ENCODE measurements at places on chromosomes 12 and 14. TPM values are rescaled to one million over a fixed set of nuclear protein-coding genes. Genes with fewer than 3 reads are reported as not detected.
A peak's percentile ranks its signal among the peaks of the same experiment; 100 is the strongest.

Gene LRTM2
- total RNA-seq = not detected

Gene HHIPL1
- total RNA-seq = 5.3 TPM

DNA sequence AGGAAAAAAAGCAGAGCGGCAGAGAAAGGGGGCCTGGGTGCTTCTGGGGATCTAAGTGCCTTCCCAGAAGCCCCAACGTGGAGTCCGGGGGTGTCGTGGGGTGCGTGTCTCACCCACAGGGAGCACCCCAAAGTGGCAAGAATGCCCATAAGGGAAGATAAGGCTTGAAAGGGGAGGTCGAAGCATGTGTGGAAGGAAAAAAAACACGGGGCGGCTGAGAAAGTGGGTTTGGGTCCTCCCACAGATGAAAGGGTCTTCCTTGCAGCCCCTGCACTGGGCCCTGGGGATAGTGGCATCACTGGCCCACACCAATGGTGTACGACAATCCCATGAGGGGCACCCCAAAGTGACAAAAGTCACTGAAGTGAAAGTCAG lies 275.5 kb downstream of the ALG10 start:
- no peak for DNase-seq

DNA sequence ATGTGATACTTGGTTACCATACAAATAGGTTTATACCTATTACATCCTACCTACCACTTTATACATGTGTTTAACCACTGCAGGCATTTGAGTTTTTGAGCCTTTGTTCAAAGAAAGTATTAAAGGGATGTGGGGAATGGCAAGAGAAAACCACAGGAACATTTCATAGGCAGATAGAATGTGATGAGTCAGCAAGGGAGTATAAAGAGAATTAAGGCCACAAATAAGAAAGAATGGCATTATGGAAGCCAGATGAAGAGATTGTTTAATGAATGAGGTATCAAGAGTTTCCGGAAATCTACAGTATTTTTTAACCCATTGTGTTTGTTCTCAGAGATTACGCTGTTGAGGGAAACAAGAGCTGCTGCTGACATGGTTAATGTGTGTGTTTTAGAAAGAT lies 66.9 kb downstream of the METTL25 start:
- DNase-seq = no peak

GRCh38 chr12:91922139-91922538 lies 223.5 kb downstream of the BTG1 start:
- no peak for DNase-seq

Gene MIP
- not detected for total RNA-seq

DNA sequence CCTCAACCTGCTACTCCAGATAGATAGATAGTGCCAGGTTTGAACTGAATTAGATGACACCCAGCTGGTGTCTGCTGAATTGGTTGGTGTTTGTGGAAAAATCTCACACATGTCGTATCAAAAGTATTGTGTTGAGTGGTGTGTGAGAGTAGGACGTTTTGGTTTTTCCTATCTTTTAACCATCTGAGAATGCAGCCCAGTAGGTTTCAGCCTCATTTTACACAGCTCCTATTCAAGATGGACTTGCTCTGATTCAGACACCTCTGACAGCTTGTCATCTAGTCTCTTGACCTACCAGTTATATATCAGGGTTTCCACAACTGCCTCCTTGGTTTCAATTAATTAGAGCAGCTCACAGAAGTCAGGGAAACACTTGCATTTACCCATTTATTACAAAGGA lies 254.4 kb downstream of the KTN1 start:
- no peak for DNase-seq

- DNase-seq = no peak
Measured at GRCh38 chr12:118330421-118331018, 42.2 kb downstream of the TAOK3 start.

Gene SMCO2
- not detected for total RNA-seq

- DNase-seq = no peak
Measured at GRCh38 chr12:124820199-124820598, 43.5 kb downstream of the SCARB1 start.

GRCh38 chr14:91841065-91841464 lies 26.3 kb downstream of the TC2N start:
- no peak for DNase-seq

DNA sequence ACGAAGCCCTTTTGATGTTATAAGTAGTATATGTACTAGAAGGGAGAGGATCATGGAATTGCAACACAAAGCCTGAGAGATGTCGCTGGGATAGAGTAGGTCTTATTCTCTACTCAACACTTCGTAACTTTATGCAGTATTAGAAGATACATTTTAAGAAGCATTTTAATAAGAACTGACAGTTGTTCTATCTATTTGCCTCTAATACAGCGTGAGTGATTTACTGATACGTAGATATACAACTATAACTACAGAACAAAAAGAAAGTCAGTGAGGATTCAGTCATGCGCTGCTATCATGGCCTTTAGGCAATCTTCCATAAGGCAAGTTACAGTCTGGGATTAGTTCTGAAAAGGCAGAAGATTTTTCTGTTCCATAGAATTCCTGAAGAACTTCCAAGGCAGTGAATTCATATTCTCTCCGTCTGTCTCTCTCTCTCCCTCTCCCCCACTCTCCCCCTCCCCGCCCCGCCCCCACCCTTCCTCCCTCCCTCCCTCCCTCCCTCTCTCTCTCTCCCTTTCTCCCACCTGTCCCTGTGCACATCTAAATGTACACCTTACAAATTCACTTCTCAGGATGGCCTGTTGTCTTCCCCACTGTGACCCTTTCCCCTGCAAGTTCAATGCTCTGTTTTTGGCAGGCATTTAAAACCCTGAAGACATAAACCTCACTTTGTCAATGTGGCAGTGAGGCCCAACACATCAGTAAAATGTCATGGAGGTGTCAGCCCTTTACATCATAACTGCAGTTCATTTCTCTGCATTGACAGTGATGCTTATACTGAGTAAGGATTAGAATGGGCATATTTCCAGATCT lies 470.6 kb downstream of the EGLN3 start:
- DNase-seq = no peak

DNA sequence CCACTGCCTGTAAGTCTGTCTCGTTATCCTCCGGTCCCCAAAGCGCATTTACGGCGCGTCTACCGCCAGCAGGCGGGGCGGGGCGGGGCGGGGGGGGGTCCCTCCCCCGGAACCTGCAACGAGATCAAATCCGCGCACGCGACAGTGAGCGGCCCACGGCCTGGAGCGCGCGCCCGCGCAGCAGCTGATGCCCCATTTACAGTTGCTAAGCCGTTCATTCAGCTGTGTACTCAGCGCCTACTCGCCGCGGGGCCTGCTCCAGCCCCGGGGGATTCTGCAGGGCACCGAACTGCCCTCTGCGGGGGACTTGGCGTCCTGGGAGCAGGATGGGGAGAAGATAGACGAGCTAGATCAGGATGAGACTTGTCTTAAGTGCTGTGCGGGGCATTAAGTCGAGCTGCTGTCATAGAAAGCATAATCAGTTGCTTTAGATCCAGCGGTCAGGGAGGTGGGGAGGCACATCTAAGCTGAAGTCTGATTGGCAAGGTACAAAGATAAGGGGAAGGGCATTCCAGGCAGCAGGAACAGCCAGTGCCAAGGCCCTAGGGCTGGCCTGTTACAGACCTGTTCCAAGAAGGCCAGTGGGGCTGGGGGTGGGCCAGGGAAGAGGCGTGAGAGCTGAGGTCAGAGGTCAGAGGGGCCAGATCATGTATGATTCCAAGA lies 1.4 kb upstream of the CCDC85C start:
- peak; percentile 63 for DNase-seq

DNA sequence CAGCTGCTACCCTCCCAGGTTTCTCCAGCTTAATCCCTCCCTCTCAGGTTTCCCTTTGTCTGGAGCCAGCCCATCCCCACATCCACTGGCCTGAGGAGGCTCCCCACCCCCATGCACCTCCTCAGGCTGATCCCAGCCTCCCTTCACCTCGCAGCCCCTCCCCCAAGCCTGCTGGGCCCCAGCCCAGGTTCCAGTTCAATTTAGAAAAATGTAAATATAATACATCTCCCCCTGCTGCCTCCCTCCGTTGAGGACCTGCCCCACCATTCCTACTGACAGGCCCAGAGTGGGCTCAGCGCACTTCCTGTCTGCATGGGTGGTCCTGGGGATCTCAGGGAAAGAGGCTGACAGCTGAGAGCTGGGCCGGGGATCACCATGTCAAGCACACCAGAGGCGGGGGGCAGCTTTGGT lies 155.8 kb downstream of the NTF3 start:
- no peak for DNase-seq

Gene BEGAIN
- total RNA-seq = 4.5 TPM
